ENCODE measurements at places on chromosomes 11 and 22. TPM values are rescaled to one million over a fixed set of nuclear protein-coding genes. Genes with fewer than 3 reads are reported as not detected.
A peak's percentile ranks its signal among the peaks of the same experiment; 100 is the strongest.

The OR8D1 gene
- not detected for polyA plus RNA-seq

The RIBC2 gene
- polyA plus RNA-seq = 1.9 TPM

The UBQLNL gene
- 0.22 TPM for polyA plus RNA-seq

The OR8U1 gene
- not detected for polyA plus RNA-seq

DNA sequence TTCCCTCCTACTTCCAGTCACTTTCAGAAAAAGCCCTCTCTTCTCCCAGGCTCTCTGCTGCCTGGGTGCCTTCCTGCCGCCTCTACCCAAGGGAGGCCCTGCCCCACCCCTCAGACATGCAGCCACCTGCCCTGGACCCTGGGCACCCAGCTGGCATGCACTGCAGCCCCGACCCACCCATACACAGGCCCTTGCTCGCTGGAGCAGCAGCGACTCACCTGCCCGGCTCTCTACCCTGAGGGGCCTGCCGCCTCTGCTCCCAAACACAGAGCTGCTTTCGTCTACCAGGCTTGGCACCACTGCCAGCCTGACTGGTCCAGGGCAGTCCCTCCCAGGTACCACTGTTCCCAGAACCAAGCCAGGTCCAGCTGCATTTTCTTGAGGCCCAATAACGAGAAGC is 1.2 kb upstream of the TSSK2 start:
- no peak for DNase-seq

DNA sequence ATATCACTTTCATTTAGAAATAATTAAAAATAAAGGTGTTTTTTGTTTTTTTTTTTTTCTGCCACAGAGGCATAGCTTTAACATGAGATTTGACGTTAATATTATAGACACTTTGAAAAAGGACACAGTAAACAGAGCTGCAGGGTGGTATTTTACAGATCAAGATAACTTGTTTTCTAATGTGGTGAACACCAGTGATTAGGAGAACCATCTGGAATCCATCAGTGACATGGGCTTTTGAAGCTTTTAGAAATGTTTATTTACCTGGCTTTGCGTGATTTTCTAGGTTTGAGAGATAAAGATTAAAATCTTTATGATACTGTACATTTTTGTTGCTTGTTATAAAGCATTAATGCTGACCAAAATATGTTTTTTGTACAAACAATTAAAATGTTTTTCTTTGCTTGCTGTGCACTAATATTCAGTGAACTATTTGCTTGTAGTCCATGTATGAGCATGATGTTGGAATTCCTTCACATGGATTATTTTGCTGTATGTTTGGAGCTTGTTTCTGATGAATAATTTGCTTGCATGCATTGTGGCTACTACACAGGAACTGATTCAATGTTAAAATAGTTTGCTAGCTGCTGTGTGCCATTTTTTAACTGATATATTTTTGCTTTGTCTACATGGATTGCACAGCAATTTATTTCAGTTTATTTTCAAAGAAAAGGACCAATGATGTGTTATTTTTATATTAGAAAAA is 352.1 kb upstream of the NARS2 start:
- no peak for DNase-seq

- peak; percentile 60 for DNase-seq
Observed at GRCh38 chr22:29344137-29344536, 28.6 kb upstream of the RASL10A start.

DNA sequence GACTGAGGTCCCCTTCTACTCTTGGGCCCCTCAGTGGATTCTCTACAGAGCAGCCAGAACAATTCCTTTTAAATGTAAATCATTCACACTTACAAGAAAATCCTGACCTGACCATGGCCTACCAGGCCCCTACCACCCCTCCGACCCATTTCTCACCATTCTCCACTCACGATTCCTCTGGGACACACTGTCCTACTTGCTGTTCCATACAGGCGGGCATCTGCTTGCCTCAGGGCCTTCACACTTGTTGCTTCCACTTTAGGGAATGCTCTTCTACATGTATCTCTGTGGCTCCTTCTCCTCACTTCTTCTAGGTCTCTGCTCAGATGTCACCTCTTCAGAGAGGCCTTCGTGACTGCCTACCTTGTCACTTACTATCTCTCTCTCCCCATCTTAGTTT is 3.4 kb downstream of the USH1C start:
- no peak for DNase-seq

DNA sequence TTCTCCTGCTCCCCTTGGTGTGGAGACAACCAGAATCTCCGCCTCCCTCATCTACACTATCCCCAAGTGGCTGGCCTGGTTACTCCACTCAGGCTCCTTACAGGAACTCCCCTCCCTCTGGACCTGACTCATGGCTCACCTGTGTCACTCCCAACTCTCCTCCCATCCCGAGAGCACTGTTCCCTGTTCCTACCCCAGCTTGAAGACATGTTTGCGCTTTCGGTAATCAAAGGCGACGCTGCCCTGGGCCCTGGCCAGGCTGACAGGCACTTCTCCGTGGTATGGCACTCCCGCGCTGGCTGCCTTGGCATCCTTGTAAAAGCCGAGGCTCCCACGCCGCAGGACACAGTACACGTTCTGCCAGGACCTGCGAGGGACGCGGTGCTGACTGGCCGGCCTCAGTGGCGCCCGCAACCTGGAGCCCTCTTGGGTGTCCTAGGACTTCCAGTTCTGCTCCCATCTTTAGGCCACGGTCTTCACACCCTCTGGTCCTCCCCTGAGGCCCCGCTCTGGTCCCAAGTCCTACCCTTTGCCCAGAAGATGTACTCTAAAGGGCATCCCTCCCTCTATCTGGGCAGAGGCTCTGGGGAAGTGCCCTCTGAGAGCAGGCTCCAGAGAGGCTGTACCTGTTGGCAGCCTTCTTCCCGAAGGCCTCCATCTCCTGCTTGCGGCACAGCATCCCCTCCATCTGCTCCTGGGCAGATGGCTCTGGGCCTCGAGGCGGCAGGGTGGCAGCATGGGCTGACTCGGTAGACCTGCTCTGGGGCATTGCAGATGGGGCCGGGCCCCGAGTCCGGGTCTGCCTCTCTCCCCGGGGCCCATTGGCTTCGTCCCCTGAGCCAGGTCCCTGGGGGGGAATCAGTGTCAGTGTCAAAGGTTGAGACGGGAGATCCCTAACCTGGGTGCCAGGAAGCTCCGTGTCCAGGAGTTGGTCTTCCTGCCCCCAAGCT is 9.4 kb upstream of the RBM4B start:
- no peak for DNase-seq

GRCh38 chr11:69721106-69721505 is 17.3 kb upstream of the FGF19 start:
- no peak for DNase-seq

DNA sequence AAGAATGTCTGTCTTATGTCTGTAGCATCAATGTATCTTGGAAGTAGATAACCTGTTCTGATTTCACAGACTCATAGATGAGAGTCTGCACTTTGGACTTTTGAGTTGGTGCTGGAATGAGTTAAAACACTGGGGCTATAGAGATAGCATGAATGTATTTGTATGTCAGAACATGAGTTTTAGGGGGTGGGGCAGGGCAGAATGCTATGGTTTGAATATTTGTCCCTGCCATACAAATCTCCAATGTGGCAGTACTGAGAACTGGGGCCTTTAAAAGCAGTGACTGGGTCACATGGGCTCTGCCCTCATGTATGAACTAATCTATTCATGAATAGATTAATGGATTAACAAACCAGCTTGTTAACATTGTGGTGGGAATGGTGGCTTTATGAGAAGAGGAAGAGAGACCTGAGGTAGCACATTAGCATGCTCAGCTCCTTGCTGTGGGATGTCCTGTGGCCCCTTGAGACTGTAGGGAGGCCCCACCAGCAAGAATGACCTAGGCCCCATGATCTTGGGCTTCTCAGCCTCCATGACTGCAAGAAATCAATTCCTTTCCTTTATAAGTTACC is 15.5 kb upstream of the OR52K1 start:
- DNase-seq = no peak

Measured in hindlimb muscle (tissue), 1 donor.